ENCODE measurements at places on chromosomes 12 and 14. TPM values are rescaled to one million over a fixed set of nuclear protein-coding genes. Genes with fewer than 3 reads are reported as not detected.

KRT5 gene
- not detected for total RNA-seq

RTL1 gene
- not detected for total RNA-seq

- peak; percentile 85 for DNase-seq
Observed at GRCh38 chr14:68633131-68633991, 159.5 kb downstream of the ZFP36L1 start.

DNA sequence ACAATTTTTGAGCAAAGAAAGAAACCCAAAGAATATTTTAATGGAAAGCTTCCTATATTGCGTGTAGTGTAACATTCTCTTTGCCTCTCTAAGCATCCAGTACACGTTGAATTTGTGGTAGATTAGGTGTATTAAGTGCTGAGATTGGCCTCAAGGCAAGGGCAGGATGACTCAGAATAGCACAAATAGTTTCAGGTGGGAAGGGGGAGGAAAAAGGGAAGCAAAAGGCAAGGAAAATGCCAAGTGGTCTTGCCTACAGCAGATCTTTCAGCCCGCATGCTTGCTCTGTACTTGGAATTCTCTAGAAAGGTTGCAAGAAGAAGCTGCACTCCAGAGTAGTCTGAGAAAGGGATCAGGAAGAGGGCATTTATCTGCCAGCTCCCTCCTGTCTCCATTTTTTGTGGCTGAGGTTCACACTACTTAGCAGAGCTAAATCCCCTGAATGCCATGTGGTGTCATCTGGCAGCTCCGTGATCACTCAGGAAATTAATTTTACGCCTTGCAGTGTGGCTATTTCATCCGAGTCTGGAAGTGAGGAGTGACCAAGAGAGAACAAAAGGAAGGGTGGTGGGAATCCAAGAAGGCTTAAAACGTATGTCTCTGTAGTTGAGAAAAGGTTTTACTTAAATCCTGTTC, 28.5 kb downstream of the CDKN1B start:
- DNase-seq, result no peak

GRCh38 chr14:44388306-44388705, 118.8 kb downstream of the FSCB start:
- DNase-seq, result no peak

GRCh38 chr12:82605115-82605514, 81.6 kb upstream of the TMTC2 start:
- no peak for DNase-seq

MYL2 gene
- total RNA-seq, result 28.7 TPM

DNA sequence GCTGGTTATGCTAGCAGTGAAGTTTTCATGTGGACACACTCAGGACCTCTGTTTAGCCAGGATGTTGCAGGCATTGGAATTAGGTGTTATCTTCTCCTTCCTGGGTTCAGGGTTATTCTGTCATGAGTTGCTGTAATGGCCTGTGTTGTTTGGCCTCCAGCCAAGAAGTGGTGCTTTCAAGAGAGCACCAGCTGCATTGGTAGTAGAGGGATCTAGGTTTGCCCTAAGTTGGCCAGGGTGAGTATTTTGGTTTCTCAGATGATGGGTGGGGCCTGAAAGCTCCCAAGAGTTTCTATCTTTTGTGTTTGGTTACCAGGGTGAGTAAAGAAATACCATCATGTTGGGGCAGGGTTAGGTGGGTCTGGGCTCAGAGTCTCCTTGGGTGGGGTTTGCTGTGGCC, 2.7 kb upstream of the GZMH start:
- no peak for DNase-seq

SLC38A4 gene
- 2.0 TPM for total RNA-seq

GRCh38 chr14:77240336-77240915, 30.6 kb downstream of the NGB start:
- no peak for DNase-seq

KCNH5 gene
- not detected for total RNA-seq

DCN gene
- total RNA-seq, result 1,790 TPM
